ENCODE measurements at places on chromosomes 5 and 9. TPM values are rescaled to one million over a fixed set of nuclear protein-coding genes. Genes with fewer than 3 reads are reported as not detected.
A peak's percentile ranks its signal among the peaks of the same experiment; 100 is the strongest.

The NSG2 gene
- 1.4 TPM for total RNA-seq

The SPEF2 gene
- 15.6 TPM for total RNA-seq

The ELAVL2 gene
- 1.7 TPM for total RNA-seq

- DNase-seq = peak; percentile 10
Measured at GRCh38 chr5:39948867-39949468, 524.2 kb upstream of the DAB2 start.

DNA sequence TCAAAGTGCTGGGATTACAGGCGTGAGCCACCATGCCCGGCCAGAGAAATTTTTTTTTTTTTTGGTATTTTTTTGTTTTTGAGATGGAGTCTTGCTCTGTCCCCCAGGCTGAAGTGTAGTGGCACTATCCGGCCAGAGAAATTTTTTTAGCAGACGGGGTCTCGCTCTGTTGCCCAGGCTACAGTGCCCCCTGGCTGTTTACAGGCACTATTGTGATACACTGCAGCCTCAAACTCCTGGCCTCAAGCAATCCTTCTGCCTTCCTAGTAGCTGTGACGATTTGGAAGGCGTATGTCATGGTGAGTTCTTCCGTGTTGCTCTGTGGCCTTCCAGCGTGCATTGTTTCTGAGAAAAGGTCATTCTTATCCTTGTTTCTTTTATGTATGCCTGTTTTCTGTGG is 47.5 kb downstream of the CNOT6 start:
- no peak for DNase-seq

- no peak for DNase-seq
Measured at GRCh38 chr5:174581479-174581878, 142.9 kb upstream of the MSX2 start.

GRCh38 chr5:156515803-156516360 is 188.9 kb downstream of the SGCD start:
- DNase-seq = no peak

- no peak for DNase-seq
Measured at GRCh38 chr5:139415221-139415861, 11.5 kb upstream of the SPATA24 start.

- no peak for DNase-seq
Measured at GRCh38 chr9:16825331-16825725, 45.1 kb downstream of the BNC2 start.

The SPACA9 gene
- 3.6 TPM for total RNA-seq

- DNase-seq = no peak
Measured at GRCh38 chr9:111766066-111766465, 28.7 kb downstream of the SHOC1 start.

The SPATA9 gene
- total RNA-seq = not detected

DNA sequence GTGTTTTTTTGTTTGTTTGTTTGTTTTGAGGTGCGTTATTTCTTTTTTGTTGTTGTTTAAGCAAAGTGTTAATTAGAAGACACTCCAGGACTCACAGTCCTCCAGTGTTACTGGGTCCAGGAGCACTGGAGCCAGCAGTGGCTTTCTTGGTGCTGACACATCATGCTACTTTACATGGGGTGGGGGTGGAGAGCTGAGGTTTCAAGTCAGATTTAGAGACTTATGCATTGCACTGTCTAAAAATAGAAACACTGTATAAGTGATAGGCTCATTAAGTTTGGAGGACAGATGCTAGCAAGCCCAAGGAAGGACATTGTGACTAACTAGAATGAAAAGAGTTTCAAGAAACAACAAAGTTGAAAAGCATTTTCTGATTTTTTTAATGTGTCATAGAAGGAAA is 2209.2 kb downstream of the MAT2B start:
- DNase-seq = no peak

GRCh38 chr9:130266236-130267098 is 907 bp downstream of the HMCN2 start:
- DNase-seq = no peak

The CDH10 gene
- 11.0 TPM for total RNA-seq

The RFESD gene
- 4.2 TPM for total RNA-seq

GRCh38 chr9:27192291-27192960 is 83.4 kb downstream of the TEK start:
- DNase-seq = no peak

- DNase-seq = no peak
Measured at GRCh38 chr9:99087462-99087861, 17.5 kb upstream of the TGFBR1 start.

GRCh38 chr9:120645760-120646159 is 65.8 kb upstream of the CDK5RAP2 start:
- no peak for DNase-seq

- no peak for DNase-seq
Measured at GRCh38 chr9:1938675-1939170, 76.4 kb upstream of the SMARCA2 start.

GRCh38 chr5:148986636-148987035 is 76.2 kb downstream of the SH3TC2 start:
- no peak for DNase-seq

GRCh38 chr9:127451858-127452656 is 747 bp downstream of the LRSAM1 start:
- peak; percentile 30 for DNase-seq

DNA sequence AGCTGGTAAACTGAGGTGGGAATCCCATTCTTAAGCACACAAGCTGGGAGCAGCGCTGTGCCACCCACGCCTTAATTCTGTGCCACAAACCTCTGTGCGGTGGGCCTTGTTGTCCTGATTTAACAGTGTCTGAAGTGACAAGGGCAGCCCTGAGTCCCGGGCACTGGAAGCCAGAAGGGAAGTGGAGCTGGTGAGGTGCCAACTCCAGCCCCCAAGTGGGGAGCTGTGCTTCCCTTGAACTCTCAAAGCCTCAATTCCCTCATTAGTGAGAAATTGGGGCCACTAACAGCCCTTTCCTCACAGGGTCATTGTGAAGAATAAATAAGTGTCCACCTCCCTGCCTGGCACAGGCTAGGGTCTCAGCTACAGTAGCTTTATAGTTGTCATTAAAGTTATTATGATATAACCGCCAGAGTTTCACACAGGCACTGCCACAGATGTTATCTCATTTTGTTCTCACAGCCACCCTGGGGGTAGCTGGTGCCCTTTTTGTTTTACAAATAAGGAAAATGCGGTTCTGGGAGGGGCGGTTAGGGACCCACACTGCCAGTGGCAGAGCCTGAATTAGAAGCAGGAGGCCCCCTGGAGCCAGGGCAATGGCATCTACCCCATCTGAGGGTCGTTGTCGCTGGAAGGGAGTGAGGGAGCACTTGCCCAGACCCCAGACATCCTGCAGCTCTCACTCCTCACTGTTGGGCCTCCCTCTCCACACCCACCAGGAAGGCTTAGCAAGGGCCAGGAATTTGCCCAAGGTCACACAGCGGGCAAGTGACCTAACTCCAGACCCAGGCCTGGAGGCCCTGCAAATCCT is 2.1 kb upstream of the TLX3 start:
- DNase-seq = no peak

DNA sequence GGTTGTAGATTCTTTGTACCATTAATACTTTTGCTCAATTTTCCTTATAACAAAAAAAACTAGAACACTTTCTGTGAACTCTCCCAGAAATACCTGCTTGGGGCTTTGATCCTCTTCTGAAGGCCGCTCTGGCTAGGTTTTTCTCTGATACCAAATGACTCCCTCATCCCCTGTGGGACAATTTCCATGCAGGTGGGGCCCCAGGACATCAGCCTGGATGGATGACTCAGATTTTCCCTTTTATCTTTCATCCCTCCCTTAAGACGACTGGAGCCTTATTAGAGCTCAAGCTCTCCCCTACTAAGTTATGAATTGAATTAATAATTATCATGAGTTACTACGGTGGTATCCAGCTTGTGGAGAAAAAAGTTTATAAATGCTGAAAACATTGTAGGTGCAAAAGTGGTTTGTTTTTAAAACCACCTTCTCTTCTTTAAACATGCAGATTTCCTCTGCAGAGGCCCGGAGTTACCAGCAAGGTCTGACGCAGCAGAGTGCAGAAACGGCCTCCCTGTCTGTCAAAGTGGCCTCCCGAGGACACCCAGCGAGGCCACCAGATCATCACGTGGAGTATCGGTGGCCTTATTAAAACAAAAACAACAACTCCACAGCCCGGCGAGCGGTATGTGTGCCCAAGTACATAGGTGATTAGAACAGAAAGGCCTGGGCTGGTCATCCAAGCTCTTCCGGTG is 50.8 kb upstream of the IRX4 start:
- no peak for DNase-seq

The CCNI2 gene
- total RNA-seq = 0.36 TPM

GRCh38 chr5:171221916-171222315 is 87.1 kb upstream of the TLX3 start:
- DNase-seq = no peak

DNA sequence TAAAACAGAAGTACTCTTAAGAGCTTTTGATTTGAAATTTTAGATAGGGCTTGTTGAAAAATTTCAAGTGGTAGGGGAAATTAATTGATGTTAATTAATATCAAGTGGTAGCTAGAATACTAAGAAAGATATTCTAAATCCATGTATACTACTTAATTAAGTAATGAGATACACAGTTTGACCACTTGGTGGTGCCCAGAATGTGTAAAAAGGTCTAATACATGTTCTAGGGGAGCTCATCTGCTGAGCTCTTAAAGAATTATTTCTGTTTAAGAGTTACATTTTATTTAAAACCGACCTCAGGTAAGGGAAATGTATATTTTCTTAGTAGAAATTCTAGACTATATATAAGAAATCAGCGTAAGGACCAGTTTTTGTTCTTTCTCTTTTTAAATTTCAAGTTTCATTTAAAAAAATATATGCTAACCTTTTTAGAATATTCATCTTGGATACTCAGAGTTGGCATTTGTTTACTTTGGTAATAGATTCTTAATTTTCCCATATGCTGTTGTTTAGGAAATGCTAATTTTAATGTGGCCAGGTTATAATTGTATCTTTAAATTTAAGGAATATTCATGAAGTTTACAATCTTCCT is 61.5 kb downstream of the LNPEP start:
- DNase-seq = no peak

- DNase-seq = no peak
Measured at GRCh38 chr5:78758169-78758839, 109.7 kb upstream of the LHFPL2 start.

The DDX4 gene
- not detected for total RNA-seq
